ENCODE measurements at places on chromosomes 1 and 21.
A peak's percentile ranks its signal among the peaks of the same experiment; 100 is the strongest.

DNA sequence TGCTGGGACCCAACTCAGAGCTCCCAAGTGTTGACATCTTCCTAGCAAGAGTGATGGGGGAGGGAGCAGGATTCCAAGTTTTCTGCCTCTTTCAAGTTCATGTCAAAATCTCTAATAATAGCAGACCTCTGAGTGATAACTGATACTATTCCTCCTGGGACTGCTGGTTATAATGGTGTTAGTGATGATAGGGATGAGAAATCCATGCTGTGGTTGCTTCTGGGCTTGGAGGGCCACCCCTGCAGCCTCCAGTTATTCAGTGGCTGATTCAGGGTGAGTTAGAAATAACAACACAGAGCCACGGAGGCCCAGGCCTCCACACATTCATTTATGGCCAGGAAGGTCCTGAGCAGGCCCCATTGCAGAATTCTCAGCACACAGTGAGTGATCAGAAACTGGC lies 40.6 kb upstream of the ARTN start:
- DNase-seq = no peak

GRCh38 chr1:93447481-93448291 lies at the start of gene FNBP1L:
TSS of gene FNBP1L (plus strand) at chr1:93448118. CDS start at chr1:93448282, 164 bp downstream.
- peak; percentile 30 for DNase-seq

DNA sequence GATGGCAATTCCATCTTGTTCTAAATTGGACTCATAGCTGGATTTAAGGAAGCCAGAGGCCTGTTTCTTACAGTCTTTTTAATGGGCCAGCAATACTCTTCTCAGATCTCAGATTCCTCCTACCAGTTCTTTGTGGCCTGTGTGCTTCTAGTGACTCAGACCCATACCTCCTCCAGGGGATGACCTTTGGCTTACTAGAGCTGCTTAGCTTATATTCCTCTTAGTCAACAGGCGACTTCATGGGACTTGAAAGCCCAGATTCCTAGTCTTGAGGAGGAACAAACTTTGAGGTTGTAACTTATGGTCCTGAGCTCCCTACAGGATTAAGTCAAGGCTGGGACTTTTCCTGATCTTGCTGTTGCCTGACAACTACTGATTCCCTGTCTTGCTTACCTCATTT lies 12.4 kb upstream of the PAPPA2 start:
- DNase-seq = no peak

GRCh38 chr1:176801514-176802020 lies 338.6 kb downstream of the PAPPA2 start:
- DNase-seq = no peak

DNA sequence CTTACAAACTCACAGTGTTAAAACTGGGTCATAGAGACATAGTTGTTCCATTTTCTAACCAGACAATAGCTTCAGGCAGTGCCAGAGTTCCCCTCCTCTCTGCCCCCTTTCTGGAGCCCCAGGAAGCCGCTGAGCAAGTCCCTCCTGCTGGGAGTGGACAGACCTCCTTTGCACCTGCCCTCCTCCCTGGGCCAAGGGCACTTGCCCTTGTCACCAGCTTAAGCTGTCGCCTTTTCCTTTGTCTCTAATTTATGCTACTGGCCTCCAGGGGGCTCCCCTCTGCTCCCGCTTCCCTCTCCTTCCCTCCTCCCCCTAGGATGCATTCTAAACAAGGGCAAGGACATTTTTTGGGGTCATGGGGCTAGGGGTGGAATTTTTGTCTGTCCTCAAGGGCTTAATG lies 182.4 kb downstream of the MIS18A start:
- no peak for DNase-seq

- no peak for DNase-seq
Measured at GRCh38 chr1:228265167-228265566, 57.3 kb downstream of the OBSCN start.

DNA sequence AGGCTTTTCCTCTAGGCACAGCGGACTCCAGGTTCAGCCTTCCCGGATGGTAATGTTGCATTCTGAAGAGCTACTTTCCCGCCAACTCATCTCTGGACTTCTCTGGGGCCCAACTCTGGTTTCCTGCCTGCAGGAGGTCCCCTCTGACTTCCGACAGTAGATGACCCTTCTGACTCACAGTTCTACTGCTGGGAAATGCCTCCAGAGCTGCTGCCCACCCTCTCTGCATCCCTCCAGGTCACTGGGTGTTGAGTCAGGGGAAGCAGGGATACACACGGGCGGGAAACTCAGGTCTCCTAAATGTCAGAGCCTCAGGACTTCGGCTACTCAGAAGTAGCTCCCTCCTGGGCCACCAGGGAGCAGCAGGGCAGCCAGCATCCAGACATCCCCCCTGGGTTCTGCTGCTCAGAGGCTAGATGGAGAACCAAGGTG lies 2.1 kb upstream of the KIF21B start:
- no peak for DNase-seq

DNA sequence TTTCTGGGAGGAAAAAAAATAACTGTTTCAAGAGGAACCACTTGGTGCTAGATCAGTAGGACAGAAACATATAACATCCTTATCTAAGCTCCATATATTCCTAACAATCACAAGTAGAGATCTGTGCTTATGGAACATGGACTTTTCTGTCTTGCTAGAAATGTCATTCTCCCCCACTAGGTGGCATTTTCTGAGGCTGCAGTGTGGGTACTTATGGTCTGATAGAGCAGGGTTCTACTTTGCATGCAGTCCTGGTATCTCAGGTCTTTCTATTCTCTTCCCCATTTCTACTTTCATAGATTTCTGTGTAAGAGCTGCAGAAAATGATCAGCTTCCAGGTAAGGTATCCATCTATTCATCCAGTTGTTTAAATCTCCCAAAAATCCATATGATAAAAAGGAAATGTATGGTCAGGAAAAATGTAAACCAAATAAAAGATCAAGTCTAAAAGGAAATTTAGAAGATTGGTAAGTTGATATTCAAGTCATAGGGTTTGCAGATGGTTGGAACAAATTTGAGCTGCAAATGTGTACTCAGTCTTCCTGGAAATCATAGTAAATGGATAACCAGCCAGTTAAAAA lies 1.5 kb downstream of the ZNF684 start:
- no peak for DNase-seq

- no peak for DNase-seq
Measured at GRCh38 chr21:42162831-42163510, 56.0 kb upstream of the ABCG1 start.

- no peak for DNase-seq
Measured at GRCh38 chr1:202801175-202801574, 7.0 kb downstream of the KDM5B start.

GRCh38 chr1:119008483-119009311 lies 20.6 kb upstream of the TBX15 start:
- no peak for DNase-seq

- DNase-seq = no peak
Measured at GRCh38 chr1:15816674-15817073, 9.2 kb upstream of the UQCRHL start.

DNA sequence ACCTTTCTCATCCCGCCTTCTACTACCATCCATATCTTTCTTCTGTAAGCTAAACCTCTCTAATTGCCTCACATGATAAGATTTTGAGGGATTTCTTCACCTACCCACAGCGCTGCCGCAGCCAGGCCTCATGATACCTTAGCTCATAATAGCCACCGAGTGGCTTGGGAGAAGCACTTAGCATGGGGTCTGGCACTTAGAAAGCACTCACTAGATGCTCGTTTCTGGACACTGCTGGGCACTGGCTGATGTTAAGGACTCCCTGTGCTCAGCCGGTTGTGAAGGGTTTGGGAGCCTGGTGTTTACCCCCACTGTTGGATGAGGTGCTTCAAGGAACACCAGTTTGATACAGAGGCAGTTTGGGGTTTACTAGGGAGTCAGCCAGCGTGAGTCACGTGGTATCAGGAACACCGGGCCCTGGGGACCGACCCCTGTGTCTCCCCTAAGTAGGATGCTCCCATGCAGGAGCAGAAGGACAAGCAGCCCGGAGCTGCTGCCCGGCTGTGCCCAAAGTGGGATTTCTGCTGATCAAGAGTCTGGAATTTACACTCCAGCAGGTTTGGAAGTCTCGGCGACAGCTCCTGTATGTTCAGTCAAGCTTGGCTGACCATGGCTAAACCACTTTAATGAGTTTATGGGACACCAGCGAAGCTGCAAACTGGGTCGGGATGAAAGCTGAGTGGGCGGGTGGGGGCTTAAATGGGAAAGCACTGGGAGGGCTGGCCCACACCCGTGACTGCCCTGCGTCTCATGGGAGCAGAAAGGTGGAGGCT lies 63.3 kb downstream of the GALNT2 start:
- no peak for DNase-seq

DNA sequence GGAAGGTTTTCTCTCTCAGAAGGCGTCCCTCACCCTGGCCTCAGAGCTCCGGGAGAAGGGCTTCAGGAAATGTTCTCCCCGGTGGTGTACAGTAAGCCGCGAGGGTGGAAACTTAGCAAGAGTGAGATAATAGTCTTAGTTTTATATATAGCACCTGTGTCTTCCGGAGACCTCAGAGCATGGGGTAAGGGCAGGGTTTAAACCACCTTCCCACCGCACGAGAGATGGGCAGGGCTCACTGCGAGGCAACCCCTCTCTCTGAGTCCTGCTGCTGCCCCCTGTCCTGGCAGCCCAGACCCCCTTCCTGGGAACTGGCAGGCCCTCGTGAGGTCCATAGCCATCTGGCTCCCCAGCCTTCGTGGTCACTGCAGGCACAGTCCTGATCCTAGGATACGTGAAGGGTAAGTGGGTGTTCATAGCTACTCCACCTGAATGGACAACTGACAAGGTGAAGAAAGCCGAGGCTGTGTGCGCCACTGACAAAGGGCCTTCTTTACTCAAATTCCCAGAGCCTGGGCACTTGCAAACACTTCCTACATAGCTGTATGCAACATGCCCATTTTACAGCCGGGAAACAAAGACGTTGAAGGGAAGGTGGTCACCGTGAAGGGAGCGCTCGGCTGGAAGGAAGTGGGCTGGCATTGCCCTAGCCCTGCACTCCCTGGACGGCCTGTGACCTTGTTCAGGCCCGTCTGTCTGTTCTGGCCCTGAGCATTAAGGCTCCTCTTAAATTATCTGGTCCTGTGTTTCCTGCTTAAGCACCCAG lies 26.9 kb downstream of the ITPKB start:
- DNase-seq = no peak

DNA sequence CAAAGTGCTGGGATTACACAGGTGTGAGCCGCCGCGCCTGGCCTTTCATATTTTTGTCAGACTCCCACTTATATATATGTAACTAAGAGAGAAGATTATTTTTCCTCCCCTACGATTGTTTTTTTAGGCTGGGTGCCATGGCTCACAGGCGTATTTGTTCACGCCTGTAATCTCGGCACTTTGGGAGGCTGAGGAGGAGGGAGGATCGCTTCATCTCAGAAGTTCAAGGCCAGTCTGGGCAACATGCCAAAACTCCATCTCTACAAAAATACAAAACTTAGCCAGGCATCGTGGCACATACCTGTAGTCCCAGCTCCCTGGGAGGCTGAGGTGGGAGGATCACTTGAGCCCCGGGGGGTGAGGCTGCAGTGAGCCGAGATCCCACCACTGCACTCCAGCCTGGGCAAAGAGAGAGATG lies 23.9 kb upstream of the ITLN2 start:
- no peak for DNase-seq

GRCh38 chr1:51840743-51841461 lies 37.6 kb downstream of the NRDC start:
- no peak for DNase-seq

DNA sequence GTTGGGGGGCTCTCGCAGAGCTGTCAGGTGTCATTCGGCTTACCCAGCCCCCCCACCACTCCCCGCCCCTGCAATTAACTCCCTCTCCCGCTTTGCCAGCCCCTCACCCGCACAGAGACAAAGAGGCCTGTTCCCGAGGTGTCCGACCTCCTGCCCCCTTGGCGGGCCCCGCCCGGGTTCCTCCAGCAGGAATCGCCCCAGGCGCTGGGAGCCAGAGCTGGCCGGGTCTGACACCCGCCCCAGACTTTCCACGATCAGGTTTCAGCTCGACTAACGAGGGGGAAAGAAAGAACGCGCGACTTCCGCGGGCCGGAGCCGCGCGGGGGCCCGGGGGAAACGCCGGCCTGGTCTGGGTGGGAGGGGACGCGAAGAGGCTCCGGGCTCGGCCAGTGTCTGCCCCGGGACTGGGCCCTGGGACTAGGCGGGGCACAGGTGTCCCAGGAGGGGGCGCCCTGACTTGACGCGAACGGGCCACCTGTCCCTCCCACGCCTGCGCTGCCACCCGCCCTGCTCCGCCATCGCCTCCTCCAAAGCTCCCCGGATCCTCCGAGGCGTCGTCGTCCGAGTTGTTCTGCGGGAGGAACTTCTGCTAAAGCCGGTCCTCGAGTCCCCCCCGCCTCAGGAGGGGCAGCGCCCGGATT lies 36.4 kb upstream of the HHAT start:
- no peak for DNase-seq

- DNase-seq = no peak
Measured at GRCh38 chr1:15833069-15833679, 14.3 kb upstream of the SPEN start.
